SJCRH30 (cell line): ENCODE measurements at places on chromosomes 12 and 14. TPM values are rescaled to one million over a fixed set of nuclear protein-coding genes. Genes with fewer than 3 reads are reported as not detected.

NKX2-1 gene
- not detected in 2 replicates for total RNA-seq

KIF5A gene
- total RNA-seq = 0.41 and 0.47 TPM in 2 replicates

CLEC2D gene
- 1.7 and 2.1 TPM in 2 replicates for total RNA-seq

SPX gene
- 3.5 and 7.4 TPM in 2 replicates for total RNA-seq

KRT78 gene
- total RNA-seq = not detected in 2 replicates

ANGEL1 gene
- 15.8 and 18.3 TPM in 2 replicates for total RNA-seq

TRPV4 gene
- 2.4 and 2.9 TPM in 2 replicates for total RNA-seq

PROX2 gene
- not detected in 2 replicates for total RNA-seq
